ENCODE measurements at places on chromosomes 7 and 10.

GRCh38 chr7:150903606-150904005 lies 51.3 kb downstream of the AOC1 start:
- DNase-seq = no peak

- no peak for DNase-seq
Measured at GRCh38 chr7:2940466-2940865, 96.4 kb upstream of the GNA12 start.

DNA sequence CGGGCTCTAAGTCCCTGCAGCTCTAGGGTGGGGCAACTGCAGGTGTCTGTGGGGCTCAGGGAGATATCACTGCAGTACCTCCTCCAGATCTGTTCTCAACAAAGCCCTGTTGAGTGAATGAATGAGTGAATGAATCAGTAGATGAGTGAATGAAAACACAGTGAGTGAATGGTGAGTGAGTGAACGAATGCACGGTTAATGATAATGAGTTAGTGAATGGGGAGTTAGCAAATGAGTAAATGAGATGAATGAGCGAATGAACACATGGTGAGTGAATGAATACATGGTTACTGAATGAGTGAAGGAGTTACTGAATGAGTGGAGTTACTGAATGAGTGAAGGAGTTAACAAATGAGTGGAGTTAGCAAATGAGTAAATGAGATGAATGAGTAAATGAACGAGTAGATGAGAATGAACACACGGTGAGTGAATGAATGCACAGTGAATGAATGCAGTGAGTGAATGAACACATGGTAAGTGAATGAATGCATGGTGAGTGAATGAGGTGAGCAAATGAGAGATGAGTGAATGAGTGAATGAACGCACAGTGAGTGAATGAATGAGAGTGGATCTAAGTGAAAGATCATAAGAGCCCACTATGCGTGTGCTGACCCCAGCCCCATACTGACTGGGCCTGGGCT lies 34.3 kb downstream of the STK32C start:
- no peak for DNase-seq

GRCh38 chr10:116475866-116476265 lies 48.2 kb downstream of the PNLIPRP3 start:
- no peak for DNase-seq

DNA sequence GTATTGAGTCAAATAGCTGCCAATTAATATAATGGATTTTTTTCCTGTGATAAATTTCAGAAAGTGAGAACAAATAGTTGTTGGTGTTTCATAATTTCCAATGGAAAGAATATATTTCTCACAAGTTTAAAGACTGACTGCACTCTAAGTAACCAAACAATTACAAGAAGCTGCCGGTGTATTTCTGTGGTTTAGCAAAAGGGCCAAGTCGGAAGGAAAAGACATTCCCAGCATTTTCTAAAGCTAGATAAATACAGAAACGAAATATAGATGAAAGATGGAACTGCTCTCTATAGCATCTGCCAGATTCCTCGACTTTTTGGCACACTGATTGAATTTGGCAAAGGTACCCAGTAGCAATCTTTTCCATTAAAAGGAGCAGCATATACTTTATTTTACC lies 92.7 kb upstream of the MKX start:
- DNase-seq = no peak

- peak; percentile 78 for DNase-seq
Measured at GRCh38 chr7:121000081-121000983, 11.8 kb downstream of the CPED1 start.

GRCh38 chr7:122300211-122300932 lies 4.2 kb downstream of the FEZF1 start:
- DNase-seq = no peak

GRCh38 chr10:20986049-20986448 lies 88.9 kb upstream of the NEBL start:
- no peak for DNase-seq

- DNase-seq = no peak
Measured at GRCh38 chr10:1464881-1465417, 272.4 kb downstream of the ADARB2 start.

GRCh38 chr7:145152589-145152988 lies 316.7 kb upstream of the TPK1 start:
- no peak for DNase-seq

- no peak for DNase-seq
Measured at GRCh38 chr10:128877936-128878335, 589.1 kb upstream of the MGMT start.

- no peak for DNase-seq
Measured at GRCh38 chr10:26385443-26385842, 52.7 kb upstream of the APBB1IP start.

DNA sequence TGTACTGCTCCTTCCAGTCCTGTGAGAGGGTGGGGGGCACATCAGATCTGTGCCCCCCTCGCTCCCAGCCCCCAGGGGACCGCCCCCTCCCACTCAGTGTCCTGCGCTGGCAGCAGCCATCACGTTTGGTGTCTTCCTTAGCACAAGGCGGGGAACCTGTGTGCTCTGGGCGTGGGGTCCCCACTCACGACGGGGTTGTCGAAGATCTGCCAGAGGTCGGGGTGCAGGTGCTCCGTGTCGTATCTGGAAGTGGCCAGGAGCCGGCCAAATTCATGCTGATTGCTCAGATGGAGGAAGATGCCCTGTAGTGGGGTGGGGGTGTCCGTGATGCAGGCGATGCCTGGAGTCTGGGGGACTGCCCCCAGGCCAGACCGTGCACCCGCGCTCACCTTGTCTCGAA lies 7.2 kb downstream of the PLOD3 start:
- DNase-seq = no peak

DNA sequence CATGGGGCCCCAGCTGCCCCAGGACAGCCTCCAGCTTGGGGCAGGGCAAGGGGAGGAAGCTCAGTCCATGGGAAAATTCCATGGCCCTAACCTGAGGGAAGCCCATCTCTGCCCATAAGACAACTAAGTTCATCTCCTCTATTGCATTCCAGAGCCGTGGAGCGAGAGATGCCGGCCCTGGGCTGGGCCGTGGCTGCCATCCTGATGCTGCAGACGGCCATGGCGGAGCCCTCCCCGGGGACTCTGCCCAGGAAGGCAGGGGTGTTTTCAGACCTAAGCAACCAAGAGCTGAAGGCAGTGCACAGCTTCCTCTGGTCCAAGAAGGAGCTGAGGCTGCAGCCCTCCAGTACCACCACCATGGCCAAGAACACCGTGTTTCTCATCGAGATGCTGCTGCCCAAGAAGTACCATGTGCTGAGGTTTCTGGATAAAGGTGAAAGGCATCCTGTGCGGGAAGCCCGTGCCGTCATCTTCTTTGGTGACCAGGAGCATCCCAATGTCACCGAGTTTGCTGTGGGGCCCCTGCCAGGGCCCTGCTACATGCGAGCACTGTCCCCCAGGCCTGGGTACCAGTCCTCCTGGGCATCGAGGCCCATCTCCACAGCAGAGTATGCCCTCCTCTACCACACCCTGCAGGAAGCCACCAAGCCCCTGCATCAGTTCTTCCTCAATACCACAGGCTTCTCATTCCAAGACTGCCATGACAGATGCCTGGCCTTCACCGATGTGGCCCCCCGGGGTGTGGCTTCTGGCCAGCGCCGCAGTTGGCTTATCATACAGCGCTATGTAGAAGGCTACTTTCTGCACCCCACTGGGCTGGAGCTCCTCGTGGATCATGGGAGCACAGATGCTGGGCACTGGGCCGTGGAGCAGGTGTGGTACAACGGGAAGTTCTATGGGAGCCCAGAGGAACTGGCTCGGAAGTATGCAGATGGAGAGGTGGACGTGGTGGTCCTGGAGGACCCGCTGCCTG lies 4.3 kb downstream of the AOC1 start:
- DNase-seq = no peak

- no peak for DNase-seq
Measured at GRCh38 chr7:69744026-69744425, 145.8 kb downstream of the AUTS2 start.

DNA sequence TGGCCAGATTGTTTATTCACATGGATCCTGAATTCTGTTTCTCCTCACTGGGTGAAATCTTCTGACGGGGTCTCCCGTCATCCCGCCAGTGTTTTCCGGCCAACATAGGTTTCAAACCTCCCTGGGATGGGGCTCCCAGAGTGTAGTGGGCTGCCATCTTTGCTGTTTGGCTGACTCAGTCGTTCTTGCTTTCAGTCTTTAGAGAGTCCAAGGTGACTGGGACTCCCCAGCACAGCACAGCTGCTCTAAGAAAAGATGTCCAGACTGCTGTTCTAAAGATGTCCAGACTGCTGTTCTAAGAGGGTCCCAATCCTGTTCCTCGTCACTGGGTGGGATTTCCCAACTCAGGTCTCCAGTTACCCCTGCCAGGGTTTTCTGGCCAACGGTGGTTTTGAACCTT lies 801.9 kb upstream of the IGFBP3 start:
- DNase-seq = no peak

DNA sequence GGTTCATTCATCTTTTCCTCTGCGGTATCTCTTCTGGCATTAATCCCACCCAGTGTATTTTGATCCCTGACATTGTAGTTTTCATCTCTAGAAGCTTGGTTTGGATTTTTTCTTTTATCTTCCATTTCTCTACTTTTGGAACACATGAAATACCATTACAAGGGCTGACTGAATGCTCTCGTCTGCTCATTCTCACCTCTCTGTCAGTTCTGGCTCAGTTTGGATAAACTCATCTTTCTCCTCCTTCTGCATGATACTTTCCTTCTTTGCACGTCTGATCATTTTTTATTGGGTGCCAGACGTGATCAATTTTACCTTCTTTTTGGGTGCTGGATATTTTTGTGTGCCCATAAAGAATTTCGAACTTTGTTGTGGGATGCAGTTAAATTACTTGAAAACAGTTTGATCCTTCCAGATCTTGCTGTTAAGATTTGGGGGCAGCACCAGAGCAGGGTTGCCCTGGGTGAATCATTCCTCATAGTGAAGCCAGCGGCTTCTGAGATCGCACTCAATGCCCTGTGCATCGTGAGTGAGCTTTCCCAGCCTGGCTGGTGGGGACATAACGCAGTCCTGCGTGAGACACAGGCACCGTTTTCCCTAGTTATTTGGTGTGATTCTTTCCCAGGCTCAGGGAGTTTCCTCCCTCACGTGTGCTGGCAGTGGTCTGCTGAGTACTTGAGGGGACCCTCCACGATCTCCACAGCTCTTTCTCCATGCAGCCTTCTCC lies 53.8 kb downstream of the LHPP start:
- no peak for DNase-seq

DNA sequence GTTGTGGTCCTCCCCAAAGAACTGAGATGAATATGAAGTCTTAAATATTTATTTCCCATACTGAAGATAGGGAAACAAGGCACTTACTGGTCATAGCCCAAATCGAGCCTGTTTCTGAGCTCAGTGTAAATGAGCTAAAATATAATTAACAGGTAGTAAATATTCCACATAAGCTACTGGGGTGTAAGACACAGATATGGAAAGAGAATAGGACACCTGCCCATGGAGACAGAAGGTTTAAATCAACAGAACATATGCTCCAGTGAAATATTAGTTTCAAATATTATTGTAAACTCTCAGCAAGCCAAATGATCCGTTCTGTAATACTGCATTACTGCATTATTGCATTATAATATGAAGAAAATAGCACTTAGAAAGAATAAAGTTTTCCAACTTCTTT lies 537.9 kb downstream of the ANKRD7 start:
- DNase-seq = no peak

DNA sequence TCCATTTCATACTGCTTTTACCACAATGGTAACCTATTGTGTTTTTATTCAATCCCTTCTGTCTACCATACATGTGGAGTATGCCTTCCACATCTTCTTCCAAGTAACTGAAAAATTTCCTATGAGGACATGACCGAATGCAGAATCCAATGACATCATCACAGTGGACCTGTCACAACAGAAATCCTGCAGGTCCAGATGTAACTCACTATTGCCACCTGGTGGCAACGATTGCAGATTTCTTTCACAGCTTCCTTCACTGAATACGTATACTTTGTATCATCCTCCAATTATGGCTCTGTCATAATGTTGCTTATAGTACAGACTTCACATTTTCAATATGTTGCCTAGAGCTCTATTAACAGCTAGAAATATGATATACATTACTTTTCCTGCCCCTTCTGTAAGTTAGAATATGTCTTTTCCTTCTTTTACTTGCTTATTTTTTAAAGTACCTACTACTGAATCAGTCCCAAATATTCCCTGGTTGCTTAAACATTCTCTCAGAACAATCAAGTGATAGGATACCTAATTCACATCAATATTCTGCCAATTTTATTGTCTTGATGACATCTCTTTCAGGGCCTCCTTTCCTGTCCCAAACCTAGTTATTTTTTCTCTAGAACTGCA lies 45.4 kb downstream of the SLC13A1 start:
- peak; percentile 88 for DNase-seq

DNA sequence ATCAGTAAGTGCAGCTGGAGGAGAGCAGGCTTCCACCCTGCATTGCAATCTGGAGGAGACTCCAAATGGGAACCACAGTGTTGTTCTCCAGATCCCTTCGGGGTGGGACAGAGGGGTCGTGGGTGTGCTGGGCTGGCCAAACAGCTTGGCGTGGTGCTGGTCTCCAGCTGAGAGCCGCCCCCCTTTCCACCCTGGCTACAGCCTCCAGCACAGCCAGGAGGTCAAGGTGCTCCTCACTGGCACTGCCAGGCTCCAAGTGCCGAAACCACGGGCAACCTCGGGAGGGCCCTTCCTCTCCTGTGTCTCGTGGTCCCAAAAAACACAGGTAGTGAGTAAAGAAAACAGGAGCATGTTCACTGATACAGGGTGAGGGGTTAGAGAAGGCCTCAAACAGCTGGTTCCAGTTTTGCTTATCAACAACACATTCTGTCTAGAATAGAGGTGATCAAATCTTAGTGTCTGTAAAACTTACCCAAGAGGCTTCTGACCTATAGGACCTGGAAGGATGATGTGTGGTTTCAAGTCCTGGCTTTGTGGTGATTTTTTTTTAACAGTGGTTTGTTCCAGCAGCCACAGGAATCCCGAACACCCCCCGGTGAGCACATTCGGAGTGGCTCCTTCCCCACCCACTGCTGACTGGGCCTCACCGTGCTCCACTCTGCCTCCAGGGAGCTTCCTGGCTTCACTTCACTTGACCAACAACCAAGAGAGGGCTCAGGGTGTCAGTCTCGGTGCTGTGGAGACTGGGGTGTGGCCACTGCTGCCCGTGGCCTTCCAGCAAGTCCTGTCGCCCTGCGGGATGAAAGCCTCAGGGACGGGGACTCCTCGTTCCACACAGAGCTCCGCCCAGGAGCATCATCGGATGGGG lies 31.2 kb upstream of the EN2 start:
- no peak for DNase-seq

DNA sequence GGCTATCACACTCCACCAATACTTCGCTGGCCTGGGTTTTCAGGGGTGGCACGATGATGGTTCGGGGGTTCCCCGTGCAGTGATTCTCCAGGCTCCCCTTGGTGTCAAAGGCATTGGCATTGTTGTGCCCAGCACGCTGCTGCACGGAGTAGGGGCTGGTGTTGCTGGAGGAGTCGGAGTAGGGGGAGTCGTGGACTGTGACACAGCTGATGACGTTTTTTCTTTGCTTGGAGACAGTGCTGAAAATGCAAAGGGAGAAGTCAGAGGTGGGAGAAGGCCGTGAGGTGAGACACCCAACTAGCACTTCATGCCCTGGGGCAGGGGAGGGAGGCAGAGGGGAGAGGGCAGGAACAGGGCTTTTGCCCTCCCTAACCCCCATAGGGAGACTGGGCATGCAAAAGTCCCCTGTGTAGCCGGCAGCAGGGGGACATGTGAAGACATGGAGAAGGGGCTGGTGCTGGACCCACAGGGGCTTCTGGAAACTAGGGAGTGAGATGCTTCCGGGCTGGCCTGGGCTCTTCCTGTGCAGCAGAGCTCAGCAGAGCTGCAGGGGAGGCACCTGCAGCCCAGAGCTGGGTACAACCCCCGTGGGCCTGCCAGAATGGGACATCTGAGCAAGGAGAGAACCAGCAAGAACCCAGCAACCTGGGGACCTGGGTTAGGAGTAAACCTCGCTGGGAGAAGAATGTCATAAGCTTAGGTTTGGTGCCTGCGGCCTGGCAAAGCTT lies 60.5 kb downstream of the CLEC2L start:
- DNase-seq = no peak

GRCh38 chr10:107215681-107216080 lies 51.2 kb upstream of the SORCS1 start:
- DNase-seq = no peak
